ENCODE measurements at places on chromosomes 7 and 10. TPM values are rescaled to one million over a fixed set of nuclear protein-coding genes. Genes with fewer than 3 reads are reported as not detected.
A peak's percentile ranks its signal among the peaks of the same experiment; 100 is the strongest.

Gene SDK1
- 0.06 TPM for total RNA-seq

DNA sequence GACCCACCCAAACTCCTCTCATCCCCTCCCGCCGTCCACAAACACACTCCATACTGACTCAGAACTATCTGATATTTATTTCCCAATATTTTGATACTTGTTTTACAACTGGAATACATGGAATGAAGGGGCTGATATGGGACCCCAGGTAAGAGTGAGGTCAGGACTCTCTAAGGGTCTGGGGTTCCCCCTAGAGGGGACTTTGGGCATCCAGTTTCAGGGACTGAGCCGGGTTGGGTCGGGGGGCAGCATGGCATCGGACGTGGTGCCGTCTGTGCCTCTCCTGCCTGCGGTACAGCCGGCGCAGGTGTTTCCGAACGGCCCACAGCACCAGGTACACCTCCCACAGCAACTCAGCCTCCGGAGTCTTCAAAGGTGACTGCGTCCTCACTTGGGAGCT is 7.5 kb downstream of the SPACDR start:
- H3K27ac ChIP-seq: no peak overlapping the region
- peaks cover 22% of the 10 kb centered on the region for H3K36me3 ChIP-seq
- H3K27me3 ChIP-seq: no peaks in the 10 kb centered on the region
- H3K4me3 ChIP-seq: no peak overlapping the region
- H3K4me1 ChIP-seq: peaks cover 6% of the 10 kb centered on the region

Gene BLNK
- total RNA-seq: not detected

DNA sequence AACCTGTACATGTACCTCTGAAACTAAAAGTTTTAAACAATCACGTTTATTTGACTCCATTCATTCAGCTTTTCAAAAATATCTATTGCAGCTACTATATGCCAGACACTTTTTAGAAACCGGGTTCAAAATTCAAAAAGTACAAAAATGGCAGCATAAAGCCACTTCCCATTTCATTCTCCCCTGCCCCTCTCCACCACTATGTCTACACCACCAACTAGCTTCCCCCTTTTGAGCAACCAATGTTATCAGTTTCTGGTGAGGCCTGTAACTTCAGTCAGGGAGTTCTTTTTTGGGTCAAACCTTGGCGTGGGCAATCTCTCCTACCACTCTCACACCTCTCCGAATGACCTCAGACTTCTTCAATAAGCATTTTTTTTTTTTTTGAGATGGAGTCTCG is 11.5 kb upstream of the HHEX start:
- H3K27me3 ChIP-seq: peaks cover 18% of the 10 kb centered on the region
- no peaks in the 10 kb centered on the region for H3K4me1 ChIP-seq
- H3K36me3 ChIP-seq: no peaks in the 10 kb centered on the region
- H3K27ac ChIP-seq: no peak overlapping the region
- DNase-seq: no peak

GRCh38 chr10:79311581-79312407 is 35.5 kb upstream of the PPIF start:
- peak overlapping the region; percentile 52 for H3K27ac ChIP-seq
- H3K27me3 ChIP-seq: no peaks in the 10 kb centered on the region
- peaks cover 11% of the 10 kb centered on the region for H3K36me3 ChIP-seq
- peaks cover 13% of the 10 kb centered on the region for H3K4me1 ChIP-seq
- DNase-seq: no peak

GRCh38 chr7:2645274-2645868 is 13.6 kb downstream of the TTYH3 start:
- H3K27me3 ChIP-seq: no peaks in the 10 kb centered on the region
- DNase-seq: peak; percentile 87
- peak overlapping the region; percentile 90 for H3K27ac ChIP-seq
- no peaks in the 10 kb centered on the region for H3K36me3 ChIP-seq
- H3K4me3 ChIP-seq: peak overlapping the region; percentile 56
- peaks cover 21% of the 10 kb centered on the region for H3K4me1 ChIP-seq

GRCh38 chr10:70480239-70480861 is 1.8 kb downstream of the PALD1 start:
- no peaks in the 10 kb centered on the region for H3K36me3 ChIP-seq
- H3K27me3 ChIP-seq: peaks cover 54% of the 10 kb centered on the region
- peaks cover 34% of the 10 kb centered on the region for H3K4me1 ChIP-seq
- no peak overlapping the region for H3K27ac ChIP-seq
- H3K4me3 ChIP-seq: no peak overlapping the region

GRCh38 chr10:878333-878759 is 53.2 kb downstream of the LARP4B start:
- no peak overlapping the region for H3K27ac ChIP-seq
- no peak for DNase-seq
- H3K27me3 ChIP-seq: no peaks in the 10 kb centered on the region
- peaks cover 40% of the 10 kb centered on the region for H3K36me3 ChIP-seq
- H3K4me1 ChIP-seq: no peaks in the 10 kb centered on the region

GRCh38 chr10:32070645-32071044 is 14.4 kb upstream of the KIF5B start:
- no peak for DNase-seq
- no peak overlapping the region for H3K27ac ChIP-seq
- H3K36me3 ChIP-seq: no peaks in the 10 kb centered on the region
- H3K4me3 ChIP-seq: no peak overlapping the region
- H3K27me3 ChIP-seq: peaks cover 11% of the 10 kb centered on the region

DNA sequence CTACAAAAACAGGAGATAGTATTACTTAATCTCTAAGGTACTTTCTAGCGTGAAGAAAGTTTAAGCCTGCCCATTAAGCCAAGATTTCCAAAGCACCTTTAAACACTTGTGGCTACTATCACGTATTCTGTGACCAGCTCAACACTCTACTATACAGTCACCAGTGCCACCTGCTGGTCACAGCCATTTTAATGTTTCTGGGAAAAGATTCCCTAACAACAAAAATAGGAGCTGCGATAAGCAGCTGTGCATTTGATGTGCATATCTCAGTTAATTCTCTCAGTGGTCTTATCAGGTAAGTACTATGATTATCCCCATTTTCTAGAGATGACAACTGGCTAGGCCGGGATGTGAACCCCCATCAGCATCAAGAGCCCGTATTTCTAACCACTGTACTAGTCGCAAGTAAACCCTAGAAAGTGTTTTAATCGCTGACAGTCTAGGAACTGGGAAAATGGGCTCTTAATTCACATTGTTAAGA is 860 bp downstream of the SEC31B start:
- H3K4me3 ChIP-seq: no peak overlapping the region
- H3K4me1 ChIP-seq: peaks cover 33% of the 10 kb centered on the region
- DNase-seq: peak; percentile 75
- H3K36me3 ChIP-seq: peaks cover 38% of the 10 kb centered on the region

DNA sequence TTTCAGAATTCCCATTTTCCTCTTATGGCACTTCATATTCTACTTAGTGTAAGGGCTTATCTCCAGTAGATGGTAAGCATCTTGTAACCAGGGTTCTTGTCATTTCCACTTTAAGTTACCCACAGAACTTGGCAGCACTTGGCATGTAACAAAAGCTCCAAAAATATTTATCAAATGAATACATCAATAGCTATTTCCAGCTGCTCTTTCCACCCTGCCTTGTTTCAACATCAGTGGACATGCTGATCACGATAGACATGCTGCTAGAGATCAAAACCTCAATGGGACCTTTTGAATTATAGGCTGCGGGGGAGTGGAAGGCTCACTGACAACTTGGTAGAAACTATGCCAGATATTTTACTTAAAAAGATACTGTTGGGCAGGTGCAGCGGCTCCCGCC is 32.9 kb downstream of the HOXA1 start:
- no peak overlapping the region for H3K27ac ChIP-seq
- no peaks in the 10 kb centered on the region for H3K36me3 ChIP-seq
- DNase-seq: no peak

- H3K27ac ChIP-seq: peak overlapping the region; percentile 6
- peaks cover 10% of the 10 kb centered on the region for H3K27me3 ChIP-seq
- H3K4me3 ChIP-seq: no peak overlapping the region
- no peak for DNase-seq
- H3K36me3 ChIP-seq: no peaks in the 10 kb centered on the region
These were observed 391.9 kb upstream of the NPVF start for GRCh38 chr7:25619963-25620799.

Gene TLX1
- total RNA-seq: not detected

DNA sequence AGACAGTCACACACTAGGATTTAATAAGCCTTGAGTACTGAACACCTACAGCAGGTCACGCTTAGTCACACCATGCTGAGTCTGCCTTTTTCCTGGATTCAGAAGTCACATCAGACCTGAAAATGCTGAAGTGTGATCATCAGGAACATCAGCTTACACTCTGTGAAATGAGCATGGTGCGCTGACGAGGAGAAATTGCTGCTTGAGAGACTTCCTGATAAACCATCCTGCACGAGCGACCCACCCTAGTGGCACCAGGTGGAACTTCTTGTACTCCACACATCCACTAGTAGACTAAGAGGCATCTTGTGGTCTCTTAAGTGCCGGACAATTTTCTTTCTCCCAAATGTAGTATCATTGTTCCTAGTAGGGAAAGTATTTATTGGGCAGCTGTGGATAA is 51.8 kb upstream of the MRLN start:
- DNase-seq: no peak
- no peak overlapping the region for H3K27ac ChIP-seq
- peaks cover 15% of the 10 kb centered on the region for H3K36me3 ChIP-seq
- peaks cover 6% of the 10 kb centered on the region for H3K4me1 ChIP-seq

DNA sequence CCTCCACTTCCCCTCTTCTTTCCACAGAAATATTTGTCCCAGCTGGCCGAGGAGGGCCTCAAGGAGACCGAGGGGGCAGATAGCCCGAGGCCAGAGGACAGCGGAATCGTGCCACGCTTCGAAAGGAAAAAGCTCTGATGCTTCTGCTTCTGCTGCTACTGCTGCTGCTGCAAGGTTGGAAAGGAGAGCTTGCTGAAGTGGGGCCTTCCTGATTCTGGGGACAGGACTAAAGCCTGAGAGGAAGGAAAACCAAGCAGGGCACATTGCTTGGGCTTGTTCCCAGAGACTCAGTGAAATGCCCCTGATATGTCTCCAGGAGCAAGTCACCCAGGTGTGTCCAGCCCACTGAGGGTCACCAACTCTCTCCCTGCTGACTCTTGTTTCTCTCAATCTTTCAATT is 35.9 kb upstream of the PDCD4 start:
- no peaks in the 10 kb centered on the region for H3K27me3 ChIP-seq
- peaks cover 6% of the 10 kb centered on the region for H3K4me1 ChIP-seq
- no peak overlapping the region for H3K4me3 ChIP-seq
- peaks cover 2% of the 10 kb centered on the region for H3K36me3 ChIP-seq
- no peak for DNase-seq
- peak overlapping the region; percentile 40 for H3K27ac ChIP-seq

- no peak for DNase-seq
- no peaks in the 10 kb centered on the region for H3K4me1 ChIP-seq
- H3K4me3 ChIP-seq: no peak overlapping the region
- H3K27me3 ChIP-seq: no peaks in the 10 kb centered on the region
These were observed 682.7 kb upstream of the IGFBP3 start for GRCh38 chr7:46603780-46604179.

Gene MBL2
- not detected for total RNA-seq

GRCh38 chr7:36090976-36091873 is 61.8 kb upstream of the EEPD1 start:
- no peaks in the 10 kb centered on the region for H3K4me1 ChIP-seq
- no peak overlapping the region for H3K4me3 ChIP-seq
- no peak overlapping the region for H3K27ac ChIP-seq
- H3K36me3 ChIP-seq: peaks cover 4% of the 10 kb centered on the region
- no peak for DNase-seq
- no peaks in the 10 kb centered on the region for H3K27me3 ChIP-seq

Gene EGFR
- not detected for total RNA-seq

Gene TMEM270
- total RNA-seq: not detected

DNA sequence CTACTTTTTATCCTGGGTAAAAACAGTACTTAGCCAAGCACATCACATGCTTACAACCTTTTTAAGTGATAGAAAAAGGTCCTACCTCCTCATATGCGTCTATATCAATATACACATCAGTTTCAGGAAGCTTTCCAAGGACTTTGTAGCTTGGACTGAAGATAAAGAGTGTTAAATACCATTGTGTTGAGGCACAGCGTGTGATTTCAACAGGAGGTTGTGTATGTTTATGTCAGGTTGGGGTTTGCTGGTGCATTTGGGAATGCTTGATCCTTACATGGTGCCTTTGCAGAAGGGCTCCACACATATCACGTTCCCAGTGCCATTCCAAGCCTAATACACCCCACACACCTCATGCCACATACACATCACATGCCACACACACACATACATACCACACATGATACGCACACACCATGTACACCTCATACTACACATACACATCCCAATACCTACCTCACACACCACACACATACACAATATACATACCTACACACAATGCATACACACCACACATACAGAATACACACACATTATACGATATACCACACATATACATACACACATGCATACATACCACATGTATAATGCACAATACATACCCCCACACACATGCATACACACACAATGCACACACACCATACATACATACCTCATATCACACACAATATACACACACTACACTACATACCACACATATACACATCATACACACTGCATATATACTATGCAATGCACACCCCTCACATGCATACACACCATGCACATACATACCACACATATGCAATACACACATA is 33.1 kb downstream of the PSMC2 start:
- H3K27me3 ChIP-seq: peaks cover 12% of the 10 kb centered on the region
- H3K36me3 ChIP-seq: no peaks in the 10 kb centered on the region
- no peaks in the 10 kb centered on the region for H3K4me1 ChIP-seq
- no peak overlapping the region for H3K27ac ChIP-seq

Gene ZC3HAV1L
- 15.7 TPM for total RNA-seq

Gene HTR7
- total RNA-seq: not detected

Gene TACC2
- not detected for total RNA-seq

Gene KAZALD1
- total RNA-seq: not detected

Gene TRIL
- 0.05 TPM for total RNA-seq

GRCh38 chr7:31192986-31193385 is 140.9 kb downstream of the ADCYAP1R1 start:
- H3K4me3 ChIP-seq: no peak overlapping the region
- no peak overlapping the region for H3K27ac ChIP-seq
- DNase-seq: no peak
- no peaks in the 10 kb centered on the region for H3K36me3 ChIP-seq
- peaks cover 7% of the 10 kb centered on the region for H3K27me3 ChIP-seq

Gene ATAD1
- total RNA-seq: 44.4 TPM

Gene PGAM2
- total RNA-seq: 0.58 TPM

Gene ELOVL3
- not detected for total RNA-seq

DNA sequence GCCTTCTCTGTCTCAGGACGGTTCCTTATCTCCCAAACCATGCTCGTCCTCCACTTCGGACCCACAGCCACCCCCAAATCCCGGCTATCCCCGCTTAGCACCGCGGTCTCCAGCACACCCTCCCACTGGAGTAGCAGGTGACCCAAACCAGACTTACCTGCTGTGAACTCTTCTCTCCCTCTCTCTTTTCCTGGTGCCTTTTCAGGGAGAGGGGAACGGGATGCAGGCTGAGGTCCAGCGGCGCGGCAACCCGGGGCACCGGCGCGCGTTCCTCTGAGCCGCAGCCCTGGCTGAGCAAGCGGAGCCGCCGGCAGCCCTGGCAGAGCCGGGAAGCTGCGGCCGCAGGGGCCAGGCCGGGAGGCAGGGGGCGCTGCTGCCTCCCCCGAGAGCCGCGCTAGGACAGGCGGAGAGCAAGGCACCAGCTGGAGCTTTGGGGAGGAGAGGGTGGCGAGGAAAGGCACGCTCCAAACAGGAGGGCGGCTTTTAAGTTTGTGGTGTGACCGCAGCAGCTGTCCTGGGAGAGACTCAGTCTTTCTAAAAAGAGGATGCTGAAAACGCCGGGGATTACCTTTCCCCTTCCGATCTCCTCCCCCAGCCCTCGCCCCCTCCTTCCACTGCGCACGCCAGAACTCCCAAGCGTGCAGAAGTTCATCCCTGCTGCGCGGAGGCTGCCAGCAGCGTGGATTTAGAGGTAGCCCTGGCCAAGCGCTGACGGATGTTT is at the start of gene SEMA3D:
TSS of gene SEMA3D (minus strand) at position 536 of the 721 bp plus-strand sequence. CDS start 65,165 bp downstream, outside the sequence.
- H3K4me1 ChIP-seq: peaks cover 4% of the 10 kb centered on the region
- peaks cover 31% of the 10 kb centered on the region for H3K27me3 ChIP-seq
- peak within 1 kb of the TSS; percentile 34 for H3K27ac ChIP-seq
- H3K4me3 ChIP-seq: no peak within 1 kb of the TSS
- peaks cover 2% of the 10 kb centered on the region for H3K36me3 ChIP-seq
- DNase-seq: no peak
